Stimulated activated CD4-positive, alpha-beta T cell treated with anti-CD3 and anti-CD28 coated beads, Interleukin-12 subunit alpha, Interleukin-12 subunit beta, amount 100 ng/mL, for 48 hours (primary cell): ENCODE measurements at places on chromosomes 7 and 10.

GRCh38 chr7:129557686-129558481 lies 53.6 kb upstream of the NRF1 start:
- DNase-seq: no peak

GRCh38 chr10:96720422-96721206 lies at the start of gene PIK3AP1:
Gene PIK3AP1 (minus strand): TSS chr10:96720514. CDS start chr10:96720394, 120 bp downstream.
- no peak for DNase-seq

- DNase-seq: no peak
These were observed 10.0 kb downstream of the HHEX start for GRCh38 chr10:92699518-92700381.

- DNase-seq: no peak
These were observed 153.2 kb downstream of the NRBF2 start for GRCh38 chr10:63286340-63286739.

GRCh38 chr7:888081-889024 lies 12.0 kb downstream of the GET4 start:
- no peak for DNase-seq

- DNase-seq: no peak
These were observed 12.4 kb upstream of the SEMA3A start for GRCh38 chr7:84207025-84207424.

- DNase-seq: no peak
These were observed 7.2 kb downstream of the HOXA13 start for GRCh38 chr7:27192546-27193334.
